ENCODE measurements at places on chromosomes 16 and 17.
A peak's percentile ranks its signal among the peaks of the same experiment; 100 is the strongest.

GRCh38 chr16:85392756-85393673, 220.1 kb upstream of the GSE1 start:
- DNase-seq, result no peak

- DNase-seq, result no peak
These were observed 11.5 kb upstream of the TPPP3 start for GRCh38 chr16:67404740-67405226.

- DNase-seq, result peak; percentile 54
These were observed 45.9 kb downstream of the SOCS3 start for GRCh38 chr17:78313735-78314648.

DNA sequence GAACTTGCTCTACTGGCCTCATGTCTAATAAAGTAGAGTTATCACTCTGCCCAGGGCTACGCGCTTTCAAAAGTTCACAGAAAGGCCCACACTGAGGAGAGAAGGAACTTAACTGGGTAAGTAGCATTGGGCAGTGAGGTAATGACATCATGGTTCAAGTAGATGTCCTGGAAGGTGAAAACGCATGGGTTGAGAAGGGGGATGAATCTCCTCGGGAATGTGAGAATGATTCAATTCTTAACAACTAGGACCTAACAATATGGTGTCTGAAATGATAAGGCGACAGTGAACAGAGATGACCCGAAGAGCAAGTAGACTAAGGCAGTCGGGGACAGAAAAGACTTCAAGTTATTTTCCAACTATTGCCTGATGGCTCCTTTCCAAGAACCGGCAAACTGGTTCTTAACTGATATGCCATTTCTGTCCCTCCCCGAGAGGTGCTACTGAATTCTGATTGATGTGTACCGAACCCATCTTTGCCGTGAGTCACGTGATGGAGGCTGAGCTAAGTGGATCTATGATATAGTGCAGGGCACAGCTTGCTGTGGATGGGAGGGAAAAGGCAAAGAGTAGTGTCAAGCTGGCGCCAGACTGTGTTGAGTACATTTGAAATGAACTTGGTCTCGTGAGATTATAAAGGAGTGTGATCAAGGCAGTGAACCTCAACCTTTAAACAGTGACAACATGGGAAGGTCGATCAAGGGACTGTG, 44.1 kb downstream of the MARCHF10 start:
- no peak for DNase-seq

DNA sequence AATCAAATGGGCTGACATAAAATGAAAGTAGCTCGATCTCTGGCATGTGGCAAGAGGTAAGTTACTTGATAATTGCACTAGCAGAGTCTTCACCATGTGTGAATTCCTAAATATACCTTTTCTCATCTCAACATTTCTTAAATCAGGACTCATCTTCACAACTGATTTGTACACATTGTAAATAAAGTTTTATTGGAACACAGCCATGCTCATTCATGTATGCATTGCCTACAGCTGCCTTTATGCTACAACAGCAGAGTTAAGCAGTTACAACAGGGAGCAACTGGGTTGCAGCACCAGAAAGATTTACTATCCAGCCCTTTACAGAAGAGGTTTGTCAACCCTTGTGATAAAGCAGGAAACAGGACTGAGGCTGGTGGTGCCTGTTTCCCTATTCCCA, 48.1 kb downstream of the ARHGAP17 start:
- no peak for DNase-seq

DNA sequence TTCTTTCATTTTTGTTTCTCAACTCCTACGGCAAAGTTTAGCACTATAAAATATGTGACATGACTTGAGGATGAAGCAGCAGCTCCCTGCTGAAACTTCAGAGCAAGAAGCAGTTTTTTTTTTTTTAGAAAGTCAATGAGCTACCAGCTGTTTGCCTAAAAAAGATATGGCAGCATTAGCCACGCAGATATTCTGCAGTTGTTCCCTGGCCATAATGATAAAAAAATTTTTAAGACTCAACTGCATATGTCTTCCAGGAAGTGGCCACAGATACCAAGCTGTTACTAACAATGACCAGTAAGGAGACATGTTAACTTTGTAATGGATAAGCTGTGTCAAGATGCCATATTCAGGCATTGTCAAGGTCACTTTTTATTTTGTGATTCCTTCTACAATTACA, 319.6 kb upstream of the CDH11 start:
- no peak for DNase-seq

DNA sequence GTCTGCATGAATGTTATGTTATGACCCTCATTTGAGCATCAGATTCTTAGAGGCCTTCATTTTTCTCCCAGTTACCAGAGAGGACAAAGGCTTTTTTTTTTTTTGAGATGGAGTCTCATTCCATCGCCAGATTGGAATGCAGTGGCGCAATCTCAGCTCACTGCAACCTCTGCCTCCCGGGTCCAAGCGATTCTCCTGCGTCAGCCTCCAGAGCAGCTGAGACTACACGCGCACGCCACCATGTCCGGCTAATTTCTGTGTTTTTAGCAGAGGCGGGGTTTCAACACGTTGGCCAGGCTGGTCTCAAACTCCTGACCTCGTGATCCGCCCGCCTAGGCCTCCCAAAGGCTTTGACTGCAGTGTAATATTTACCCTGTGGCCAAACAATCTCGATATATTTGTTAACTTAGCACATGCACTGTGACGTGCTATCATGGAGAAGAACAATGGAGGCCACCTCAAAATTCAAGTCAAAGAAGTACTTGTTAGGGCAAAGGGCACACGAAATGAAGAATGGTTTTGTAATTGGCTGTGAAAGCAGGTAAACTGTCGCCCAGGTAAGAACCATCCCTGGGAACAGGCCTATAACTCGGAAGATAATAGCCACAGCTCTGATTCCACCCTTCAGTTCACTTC, 303.4 kb downstream of the SLC39A11 start:
- DNase-seq, result no peak

GRCh38 chr16:70777496-70777895, 23.5 kb downstream of the VAC14 start:
- no peak for DNase-seq

DNA sequence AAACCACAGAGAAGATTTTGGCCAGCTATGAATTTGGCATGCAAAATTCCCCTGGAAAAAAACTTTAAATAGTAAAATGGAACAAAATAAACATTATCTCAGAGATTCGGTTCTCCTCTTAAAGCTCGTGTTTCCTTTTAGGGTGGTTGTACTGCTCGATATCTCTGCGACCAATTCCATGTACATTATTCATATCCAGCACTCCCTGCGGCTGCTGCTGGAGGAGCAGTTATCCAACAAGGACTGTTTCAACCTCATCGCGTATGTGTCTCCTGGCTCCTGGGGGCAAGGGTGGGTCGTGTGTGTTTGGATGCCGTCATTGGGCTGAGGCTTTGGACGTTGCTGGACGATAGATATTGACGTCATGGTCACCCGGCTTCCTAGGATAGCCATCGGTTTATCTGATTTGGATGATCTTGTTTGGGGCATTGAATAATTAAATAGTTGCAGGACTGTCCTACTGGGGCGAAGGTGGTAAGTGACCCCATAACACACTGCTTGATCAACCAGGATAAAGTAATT, 33.8 kb downstream of the VWA3A start:
- no peak for DNase-seq

- DNase-seq, result no peak
These were observed 144.5 kb downstream of the TMEM132E start for GRCh38 chr17:34723875-34724274.

GRCh38 chr16:81520151-81520470, 75.5 kb downstream of the CMIP start:
- DNase-seq, result no peak

DNA sequence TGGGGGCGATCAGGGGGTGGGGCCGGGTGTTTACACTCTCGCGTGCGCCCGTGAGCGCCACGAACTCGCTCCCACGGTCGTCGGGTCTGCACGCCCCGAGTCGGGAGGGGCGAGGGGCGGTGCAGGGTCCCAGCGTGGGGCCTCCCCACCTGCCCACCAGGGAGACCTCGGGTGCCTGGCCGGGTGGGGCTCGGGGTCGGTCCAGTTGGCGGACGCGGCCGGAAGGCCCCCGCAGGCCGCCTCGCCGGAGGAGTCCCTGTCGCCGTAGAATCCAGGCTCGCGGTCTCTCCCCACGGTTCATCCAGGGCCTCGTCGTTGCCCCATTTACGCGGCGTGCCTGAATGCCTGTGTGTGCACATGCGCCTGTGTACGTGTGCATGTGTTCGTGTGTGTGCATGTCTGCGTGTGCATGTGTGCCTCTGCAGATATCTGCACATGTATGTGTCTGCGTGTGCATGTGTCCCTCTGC, 510 bp upstream of the RAB40B start:
- no peak for DNase-seq

GRCh38 chr17:45305530-45306087, 11.2 kb downstream of the MAP3K14 start:
- no peak for DNase-seq

DNA sequence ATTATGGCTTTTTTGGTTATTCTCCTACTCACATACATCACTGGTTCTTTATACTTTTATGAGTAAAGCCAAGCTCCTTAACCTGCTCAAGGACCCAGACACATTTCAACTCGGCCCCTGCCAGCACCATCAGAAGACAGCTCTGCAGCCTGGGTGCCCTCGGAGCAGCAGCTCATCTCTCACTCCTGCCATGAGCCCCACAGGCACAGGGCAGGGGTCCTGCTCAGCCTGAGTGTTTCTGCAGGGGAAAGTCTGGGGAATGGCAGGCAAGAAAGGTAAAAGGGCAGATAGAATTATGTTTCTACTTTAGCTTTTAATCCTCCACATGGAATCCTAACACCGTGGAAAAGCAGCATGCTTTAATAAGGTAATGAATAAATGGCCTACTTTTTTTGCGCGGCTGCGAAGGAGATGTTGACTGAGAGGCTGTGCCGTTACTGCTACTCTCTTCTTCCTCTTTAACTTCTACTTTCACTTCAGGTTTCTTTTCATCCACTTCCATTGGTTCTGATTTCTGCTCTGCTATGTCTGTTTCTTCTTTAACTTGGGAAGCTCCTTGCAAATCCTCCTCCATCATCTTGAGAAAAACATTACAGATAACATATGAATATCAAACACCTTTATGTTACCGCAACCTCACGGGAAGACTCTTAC, 50.1 kb upstream of the TRAP1 start:
- DNase-seq, result no peak
